Stimulated activated CD8-positive, alpha-beta memory T cell treated with anti-CD3 and anti-CD28 coated beads, Interleukin-7, amount 100 ng/mL, for 4 hours (primary cell): ENCODE measurements at places on chromosomes 11 and 22.

GRCh38 chr22:40396882-40397281 is 26.5 kb downstream of the SGSM3 start:
- DNase-seq, result no peak

DNA sequence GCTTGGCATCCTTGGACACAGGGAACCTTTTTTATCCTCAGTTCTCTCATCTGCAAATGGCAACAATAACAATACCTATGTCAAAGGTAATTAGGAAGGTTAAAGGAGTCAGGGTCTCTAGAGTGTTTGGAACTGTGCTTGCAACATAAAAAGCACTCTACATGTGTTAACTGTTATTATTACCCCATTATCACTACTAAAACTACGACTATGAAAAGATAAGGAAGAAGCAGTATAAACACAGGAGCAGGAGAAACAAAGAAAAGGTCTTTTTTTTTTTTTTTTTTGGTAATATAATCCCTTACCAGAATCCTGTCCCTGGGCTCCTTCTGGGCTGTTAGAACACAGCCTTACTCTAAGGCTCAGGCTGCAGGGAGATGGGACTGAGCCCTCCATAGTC is 348.2 kb downstream of the CADM1 start:
- no peak for DNase-seq

GRCh38 chr22:23402275-23403151 is 177.6 kb downstream of the IGLL1 start:
- DNase-seq, result no peak

- DNase-seq, result no peak
These were observed 4.0 kb upstream of the L3MBTL2 start for GRCh38 chr22:41201141-41201540.

DNA sequence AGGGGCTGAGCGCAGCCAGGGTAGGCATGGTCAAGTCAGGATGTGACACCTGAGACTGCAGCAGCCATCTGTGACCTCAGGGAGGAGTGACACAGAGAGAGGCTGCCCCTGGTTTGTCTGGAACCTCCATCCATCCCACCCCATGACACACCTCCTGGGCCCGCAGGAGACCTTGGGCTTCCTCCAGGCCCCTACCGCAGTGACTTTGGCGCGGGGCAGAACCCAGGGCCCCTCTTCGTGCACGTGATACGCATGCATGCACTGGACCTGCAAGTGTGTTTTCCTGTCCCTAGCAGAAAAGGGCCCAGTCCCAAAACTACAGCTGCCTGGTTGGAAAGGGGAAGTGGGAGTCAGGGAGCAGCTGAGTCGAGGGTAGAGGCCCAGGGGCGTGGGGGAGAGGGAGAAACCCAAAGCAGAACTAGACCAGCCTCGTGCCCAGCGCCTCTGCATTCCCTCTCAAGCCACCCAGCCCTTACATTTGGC is 7.9 kb upstream of the CYTH4 start:
- DNase-seq, result no peak

- no peak for DNase-seq
These were observed 19.8 kb upstream of the ABCC8 start for GRCh38 chr11:17496406-17496805.

DNA sequence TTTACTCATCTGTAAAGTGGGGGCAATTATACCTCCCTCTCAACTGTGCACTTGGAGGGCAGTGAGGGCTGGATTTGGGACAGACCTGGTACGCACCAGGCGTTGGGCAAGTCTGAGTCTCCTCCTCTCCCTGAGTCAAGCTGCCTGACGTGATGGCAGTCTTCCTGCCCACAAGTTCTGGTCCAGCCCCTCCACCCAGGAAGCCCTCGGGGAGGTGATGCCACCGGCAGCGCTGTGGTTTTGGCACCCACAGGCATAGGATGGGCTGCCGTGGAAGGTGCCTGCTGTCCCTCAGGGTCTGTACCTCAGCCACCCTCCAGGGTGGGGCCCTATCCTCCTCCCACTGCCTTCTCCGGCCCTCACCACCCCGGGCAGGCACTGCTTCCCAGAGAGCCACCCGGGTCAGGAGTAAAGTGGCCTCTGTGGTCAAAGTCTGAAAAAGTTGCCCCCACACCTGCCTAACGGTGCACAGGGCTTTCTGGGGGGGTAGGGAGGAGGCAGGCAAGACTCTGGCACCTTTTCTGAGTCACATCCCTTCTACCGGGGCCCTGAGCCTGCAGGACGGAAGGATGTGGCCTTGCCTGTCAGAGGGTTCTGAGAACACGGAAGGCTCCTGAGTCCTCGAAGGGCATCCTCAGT is 6.5 kb upstream of the APOBEC3H start:
- DNase-seq, result peak; percentile 85

GRCh38 chr11:35257281-35257680 is 118.3 kb downstream of the CD44 start:
- DNase-seq, result no peak

DNA sequence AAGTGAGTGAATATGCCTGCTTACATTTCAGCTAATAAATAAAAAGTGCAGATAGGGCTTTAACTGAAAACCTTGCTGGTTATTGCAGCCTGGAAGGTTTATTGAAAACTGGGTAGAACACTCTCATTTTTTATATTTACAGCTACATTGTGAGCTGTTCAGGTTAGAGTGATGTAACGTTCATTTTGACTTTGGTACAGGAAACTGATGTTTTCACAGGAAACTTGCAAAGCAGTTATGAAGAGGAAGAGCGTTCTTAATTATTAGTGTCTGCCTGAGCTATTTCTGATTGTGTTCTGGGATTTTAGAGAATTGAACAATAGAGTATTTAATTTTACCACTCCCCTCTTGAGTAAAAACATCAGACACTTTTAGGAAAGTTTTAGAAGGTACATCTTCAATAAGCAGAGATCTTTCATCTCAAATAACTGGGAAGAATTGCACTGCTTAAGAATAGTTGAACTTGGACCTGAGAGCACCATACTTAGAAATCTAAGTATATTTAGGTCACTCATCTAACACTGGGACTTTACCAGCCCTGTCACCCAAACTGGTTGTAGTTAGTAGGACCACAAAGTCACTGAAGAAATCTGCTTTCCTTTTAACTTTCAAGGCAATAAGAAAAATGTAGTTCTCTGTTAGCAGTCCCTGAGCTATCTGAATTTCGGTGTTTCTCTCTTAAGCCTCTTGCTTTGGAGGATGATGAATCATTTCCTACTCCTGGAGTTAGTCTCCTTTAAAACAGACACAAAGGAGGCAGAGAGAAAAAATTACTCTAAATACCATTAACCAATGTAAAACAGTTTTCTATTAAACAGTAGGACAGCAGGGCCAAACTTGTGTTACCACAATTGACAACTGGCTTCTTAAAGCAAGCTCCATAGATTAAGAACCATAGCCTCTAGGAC is 128.6 kb upstream of the DDI1 start:
- DNase-seq, result no peak

DNA sequence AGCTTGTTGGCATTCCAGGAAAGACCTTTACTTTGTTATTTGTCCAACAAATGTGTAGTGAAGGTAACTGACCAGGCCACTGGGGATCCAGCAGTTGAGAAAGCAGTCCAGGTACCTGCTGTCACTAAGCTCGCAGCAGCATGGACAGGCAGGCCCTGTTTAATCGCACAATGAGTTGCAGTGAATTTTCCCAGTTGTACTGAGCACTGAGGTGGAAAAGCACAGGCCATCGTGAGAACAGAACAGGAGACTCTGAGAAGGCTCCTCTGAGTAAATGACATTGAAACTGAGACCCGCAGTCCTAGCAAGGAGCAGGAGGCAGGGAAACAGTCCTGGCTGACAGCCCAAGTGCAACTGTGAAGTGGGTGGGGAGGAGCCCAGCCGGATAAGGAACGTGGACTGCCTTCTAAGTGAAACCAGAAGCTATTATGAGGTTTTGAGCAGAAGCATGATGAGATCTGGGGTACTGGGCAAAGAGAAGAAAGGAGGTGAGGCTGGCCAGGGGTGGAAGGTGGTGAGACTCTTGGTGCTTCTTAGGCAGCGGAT is 39.8 kb upstream of the CDON start:
- DNase-seq, result no peak

DNA sequence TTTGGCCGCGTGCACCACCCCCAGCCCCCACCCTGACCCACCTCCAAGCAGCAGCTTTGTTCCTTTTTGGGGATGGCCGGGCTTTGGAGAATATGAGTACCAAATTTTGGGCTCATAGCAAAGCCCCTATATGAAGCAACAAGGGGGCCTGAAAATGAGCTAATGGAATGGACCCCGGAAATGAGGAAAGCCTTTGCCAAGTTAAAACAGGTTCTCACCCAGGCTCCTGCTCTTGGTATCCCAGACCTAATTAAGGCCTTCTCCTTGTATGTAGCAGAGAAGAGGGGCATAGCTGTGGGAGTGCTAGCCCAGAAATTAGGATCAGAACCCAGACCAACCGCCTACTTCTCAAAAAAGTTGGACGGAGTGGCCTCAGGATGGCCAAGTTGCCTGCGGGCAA is 87.0 kb downstream of the PIWIL4 start:
- no peak for DNase-seq

GRCh38 chr22:37244114-37244921 is at the start of gene RAC2:
Gene RAC2 (minus strand): TSS chr22:37244269. CDS start chr22:37244148, 121 bp downstream.
- DNase-seq, result peak; percentile 82

GRCh38 chr11:15216678-15217077 is 102.0 kb downstream of the INSC start:
- no peak for DNase-seq

- DNase-seq, result no peak
These were observed 385.5 kb downstream of the OPCML start for GRCh38 chr11:133146697-133147306.

- DNase-seq, result no peak
These were observed 101.1 kb upstream of the RTL6 start for GRCh38 chr22:44599084-44599483.

GRCh38 chr11:108606495-108607160 is 13.1 kb upstream of the EXPH5 start:
- no peak for DNase-seq

DNA sequence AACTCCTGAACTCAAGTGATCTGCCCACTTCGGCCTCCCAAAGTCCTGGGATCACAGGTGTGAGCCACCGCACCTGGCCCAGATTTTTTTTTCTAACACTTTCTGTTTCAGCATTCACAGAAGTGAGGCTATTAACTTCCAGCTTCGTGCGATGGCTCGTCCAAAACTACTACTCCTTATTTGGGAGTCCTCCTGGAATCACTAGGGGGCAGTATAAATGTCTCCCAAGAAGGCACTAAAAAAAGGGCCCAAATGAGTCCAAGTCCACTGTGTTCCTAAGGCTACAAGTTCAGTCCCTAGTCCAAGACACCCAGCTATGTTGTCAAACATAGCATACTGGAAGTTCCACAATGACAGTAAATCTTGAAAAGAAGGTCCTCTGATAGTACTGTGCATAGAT is 63.2 kb upstream of the BIRC3 start:
- no peak for DNase-seq

- no peak for DNase-seq
These were observed 38.0 kb downstream of the RTN4R start for GRCh38 chr22:20229916-20230775.

DNA sequence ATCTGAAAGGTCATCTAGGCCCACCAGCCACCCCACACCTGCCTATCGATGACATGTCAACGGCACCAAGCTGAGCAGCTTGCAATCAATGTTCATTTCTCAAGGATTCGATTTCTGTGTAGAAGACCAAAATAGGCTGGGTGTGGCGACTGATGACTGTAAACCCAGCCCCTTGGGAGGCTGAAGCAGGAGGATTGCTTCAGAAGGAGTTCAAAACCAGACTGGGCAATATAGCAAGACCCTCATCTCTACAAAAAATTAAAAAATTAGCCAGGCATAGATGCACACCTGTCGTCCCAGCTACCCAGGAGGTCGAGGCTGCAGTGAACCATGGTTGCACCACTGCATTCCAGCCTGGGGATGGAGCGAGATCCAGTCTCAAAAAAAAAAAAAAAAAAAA is 108.7 kb downstream of the MICAL3 start:
- no peak for DNase-seq

DNA sequence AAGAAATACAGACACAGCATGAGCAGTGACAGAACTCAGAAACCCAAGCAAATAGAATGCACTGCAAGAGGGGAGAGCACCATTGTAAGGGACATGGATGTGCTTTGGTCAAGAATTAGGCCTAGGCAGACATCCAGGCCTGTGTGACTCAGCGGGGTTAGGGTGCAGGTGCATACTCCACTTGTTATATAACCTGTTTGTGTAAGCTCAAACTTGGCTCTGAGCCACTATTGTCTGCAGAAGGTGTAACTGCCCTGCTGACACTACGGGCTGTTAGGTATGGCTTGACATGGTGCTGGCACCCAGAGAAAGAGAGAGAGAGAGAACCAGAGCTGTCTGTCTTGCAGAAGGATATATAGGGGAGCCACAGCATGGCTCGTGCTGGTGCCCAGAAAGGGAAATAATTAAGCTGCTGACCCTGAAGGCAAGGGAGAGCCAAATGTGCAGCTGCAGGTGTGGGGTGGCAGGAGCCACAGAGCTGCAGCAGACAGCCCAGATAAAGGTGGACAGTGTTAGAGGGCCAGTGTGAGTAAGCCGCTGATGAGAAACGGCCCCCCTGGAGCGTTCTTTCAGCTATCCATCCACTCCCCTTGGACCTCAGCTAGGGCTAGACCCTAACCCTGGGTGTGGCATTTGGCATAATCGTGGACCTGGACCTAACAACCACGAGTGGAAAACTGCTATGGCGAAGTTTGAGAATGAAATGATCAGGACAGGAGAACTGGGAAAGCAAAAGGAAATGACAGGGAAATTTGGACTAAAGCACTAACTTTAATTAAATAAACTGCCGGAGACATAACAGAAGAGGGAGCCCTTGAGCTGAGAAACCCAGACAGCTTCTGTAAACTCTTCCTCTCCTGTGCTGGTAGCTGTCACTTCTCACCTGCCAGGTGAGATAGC is 253.0 kb upstream of the CCDC179 start:
- DNase-seq, result no peak

GRCh38 chr11:36098087-36098486 is 154.2 kb downstream of the LDLRAD3 start:
- no peak for DNase-seq

- DNase-seq, result no peak
These were observed 561.8 kb upstream of the CADM1 start for GRCh38 chr11:116065986-116066385.

DNA sequence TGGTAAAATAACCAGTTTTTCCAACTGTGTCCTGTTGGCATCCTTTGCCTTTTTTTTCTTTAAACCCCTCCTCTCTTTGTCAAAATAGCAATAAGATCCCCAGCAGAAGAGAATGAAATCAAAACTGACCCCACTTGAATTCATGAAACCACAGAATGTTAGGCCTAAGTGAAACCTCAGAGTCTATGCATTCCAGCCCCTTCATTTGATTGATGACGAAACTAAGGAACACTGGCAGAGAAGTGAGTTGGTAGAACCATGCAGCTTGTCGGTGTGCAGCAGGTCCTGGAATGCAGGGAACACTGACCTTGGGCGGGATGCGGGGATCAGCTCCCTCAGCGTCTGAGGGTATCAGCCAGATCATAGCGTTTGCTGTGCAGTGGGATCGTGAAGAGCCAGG is 57.5 kb downstream of the GRK3 start:
- DNase-seq, result no peak

DNA sequence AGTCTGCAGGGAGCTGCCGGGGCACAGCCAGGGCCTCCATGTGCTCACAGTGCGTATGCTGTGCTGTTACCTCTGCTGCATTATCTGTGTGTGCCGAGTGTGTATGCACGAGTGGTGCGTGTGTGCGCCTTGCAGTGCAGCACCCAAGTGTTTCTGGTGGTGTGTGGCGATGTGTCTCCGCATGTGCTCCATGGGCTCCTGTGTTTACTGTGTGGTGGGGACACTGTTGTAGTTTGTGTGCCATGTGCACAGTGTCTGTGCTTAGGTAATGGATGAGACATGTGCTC is 31.4 kb downstream of the KCNC1 start:
- DNase-seq, result no peak
